ENCODE measurements at places on chromosomes 11 and 22.

- peak; percentile 38 for DNase-seq
Observed at GRCh38 chr11:61797263-61797944, 4.7 kb downstream of the FEN1 start.

GRCh38 chr11:124738713-124739478 is 846 bp upstream of the NRGN start:
- no peak for DNase-seq

DNA sequence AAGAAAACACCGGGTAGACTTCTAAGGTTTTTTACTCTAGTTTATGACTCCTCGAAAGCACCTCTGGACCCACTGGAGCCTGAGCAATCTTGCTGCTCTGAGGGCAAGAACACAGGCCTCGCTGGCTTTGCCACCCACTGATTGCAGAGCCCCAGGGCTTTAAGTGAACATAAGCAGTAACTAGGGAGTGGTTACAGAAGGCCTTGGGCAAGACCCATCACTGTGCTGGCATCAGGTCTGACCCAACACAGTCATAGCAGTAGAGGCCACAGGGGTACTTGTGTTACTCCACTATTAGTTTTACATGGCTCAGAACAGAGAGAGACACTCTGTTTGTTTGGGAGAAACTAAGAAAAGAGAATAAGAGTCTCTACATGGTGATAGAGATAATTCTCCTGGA is 684.5 kb downstream of the FAM181B start:
- DNase-seq = no peak

DNA sequence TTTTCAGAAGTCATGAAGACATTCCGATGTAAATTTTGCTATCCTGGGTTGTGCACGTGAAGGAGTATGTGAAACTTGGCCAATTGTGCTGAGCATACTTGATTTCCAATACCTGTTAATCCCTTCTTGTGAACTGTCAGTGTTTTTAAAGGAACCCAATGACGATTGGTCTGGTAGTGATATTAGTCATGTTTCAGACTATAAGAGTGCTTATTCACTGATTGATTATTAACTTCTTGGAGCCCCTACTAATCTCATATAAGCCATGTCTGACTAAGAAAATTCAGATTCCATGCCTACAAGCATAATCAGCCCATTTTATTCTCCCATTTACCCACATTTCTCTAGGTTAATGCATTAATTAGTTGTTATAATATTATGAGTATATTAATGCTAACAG is 330.8 kb upstream of the MTNR1B start:
- DNase-seq = no peak

- no peak for DNase-seq
Observed at GRCh38 chr11:44885919-44886789, 64.5 kb downstream of the TP53I11 start.

DNA sequence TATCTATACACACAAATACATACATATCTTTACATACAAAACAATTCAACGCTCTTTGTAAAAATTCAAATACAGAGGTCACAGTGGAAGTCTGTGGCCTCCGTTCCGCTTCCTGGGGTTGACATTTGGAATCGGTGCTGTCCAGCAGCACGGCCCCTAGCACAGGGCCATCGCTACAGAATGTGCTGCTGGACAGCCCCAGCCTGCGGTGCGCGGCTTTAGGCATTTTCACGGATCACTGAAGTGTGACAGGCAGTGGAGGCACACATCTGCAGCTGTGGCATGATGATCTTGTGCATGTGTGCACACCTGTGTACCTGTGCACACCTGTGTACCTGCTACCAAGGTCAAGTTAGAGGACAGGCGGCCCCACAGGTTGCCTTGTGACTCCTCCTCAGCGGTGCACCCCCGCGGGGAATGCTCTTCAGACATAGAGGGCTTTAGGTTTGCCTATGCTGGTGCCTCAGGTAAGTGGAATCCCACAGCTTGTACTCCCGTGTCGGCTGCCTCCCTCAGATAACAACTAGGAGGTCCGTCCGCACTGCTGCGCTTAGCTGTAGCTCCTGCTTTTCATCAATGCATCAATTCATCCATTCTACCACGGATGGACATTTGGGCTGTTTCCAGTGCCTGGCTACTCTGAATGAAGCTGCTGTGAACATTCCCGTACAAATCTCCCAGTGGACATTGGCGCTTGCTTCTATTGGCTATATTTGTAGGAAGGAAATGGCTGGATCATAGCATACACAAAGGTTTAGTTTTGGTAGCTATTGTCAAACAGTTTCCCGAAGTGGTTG is 29.9 kb downstream of the GAL start:
- no peak for DNase-seq

GRCh38 chr22:49582181-49582580 is 245.5 kb downstream of the BRD1 start:
- DNase-seq = no peak

- no peak for DNase-seq
Observed at GRCh38 chr11:92050305-92050704, 174.3 kb upstream of the FAT3 start.

DNA sequence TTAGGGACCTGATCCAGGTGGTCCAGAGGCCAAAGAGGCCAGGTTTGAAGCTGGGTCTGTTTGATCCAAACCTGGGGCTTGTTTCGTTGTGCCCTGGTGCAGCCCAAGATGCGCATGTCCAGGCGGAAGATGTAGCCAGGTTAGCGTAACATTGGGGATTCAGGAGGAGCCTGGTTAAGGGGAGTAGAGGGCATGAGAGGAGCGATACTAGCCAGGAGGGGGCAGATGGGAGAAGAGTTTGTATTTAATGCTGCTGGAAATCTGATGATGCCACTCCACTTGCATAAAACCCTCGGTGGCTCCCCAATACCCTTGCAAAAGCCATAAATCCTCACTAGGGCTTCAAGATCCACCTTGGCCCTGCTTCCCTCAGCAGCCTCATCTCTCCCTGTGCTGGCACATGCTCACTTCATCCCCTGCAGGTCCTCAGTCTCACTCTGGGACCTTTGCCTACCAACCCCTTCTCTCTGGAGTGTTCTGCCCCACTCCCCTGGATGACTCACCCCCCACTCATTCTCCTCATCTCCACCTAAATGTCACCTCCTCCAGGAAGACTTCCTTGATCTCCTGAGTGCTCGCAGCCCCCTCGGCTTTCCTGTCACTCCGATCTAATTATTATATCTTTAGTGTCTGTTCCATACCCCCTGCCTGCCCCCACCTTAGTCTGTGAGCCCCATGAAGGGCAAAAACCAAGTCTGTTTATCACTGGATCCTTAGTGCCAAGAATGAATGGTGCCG is 95.9 kb downstream of the MIAT start:
- DNase-seq = no peak

GRCh38 chr11:70463478-70464255 is 65.3 kb downstream of the CTTN start:
- no peak for DNase-seq

- DNase-seq = no peak
Observed at GRCh38 chr11:78192223-78192719, 3.6 kb downstream of the USP35 start.

DNA sequence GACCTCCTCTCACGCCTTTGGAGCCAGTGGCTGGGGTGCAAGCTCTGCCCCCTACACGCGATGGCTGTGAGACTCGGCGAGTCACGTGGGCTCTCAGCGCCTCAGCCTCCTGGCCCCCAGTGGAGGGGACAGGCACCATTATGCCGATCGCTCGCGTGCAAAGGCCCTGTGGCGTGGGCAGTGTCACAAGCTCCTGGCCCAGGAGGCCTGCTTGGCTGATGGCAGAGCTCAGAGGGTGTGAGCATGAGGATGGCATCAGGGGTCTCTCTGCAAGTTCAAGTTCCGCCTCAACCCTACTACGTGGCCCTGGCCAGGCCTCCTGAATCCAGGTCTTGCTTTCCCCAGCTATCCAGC is 90.8 kb upstream of the KCNQ1OT1 start:
- DNase-seq = no peak

GRCh38 chr11:128555606-128556005 is 31.8 kb downstream of the ETS1 start:
- no peak for DNase-seq

DNA sequence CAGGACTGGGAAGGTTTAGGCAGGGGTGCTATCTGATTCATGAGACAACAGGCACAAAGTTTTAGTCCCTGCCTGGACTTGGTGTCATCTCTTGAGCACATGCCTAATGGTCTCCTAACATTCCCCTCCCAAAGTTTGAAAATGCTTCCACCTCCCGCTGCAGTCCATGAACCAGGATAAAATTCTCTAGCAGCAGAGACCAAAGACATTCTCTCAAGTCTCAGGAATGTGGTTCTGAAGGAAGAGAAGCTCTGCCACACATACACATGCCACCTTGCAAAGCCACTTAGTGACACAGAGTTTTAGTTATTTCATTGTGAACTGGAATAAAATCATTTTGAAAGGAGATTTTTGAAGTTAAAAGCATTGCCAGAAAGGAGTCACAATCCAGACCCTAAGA is 15.5 kb downstream of the OR51B6 start:
- no peak for DNase-seq

- no peak for DNase-seq
Observed at GRCh38 chr11:134597452-134597851, 185.4 kb upstream of the B3GAT1 start.

- no peak for DNase-seq
Observed at GRCh38 chr11:115191761-115192160, 312.5 kb downstream of the CADM1 start.

- DNase-seq = no peak
Observed at GRCh38 chr22:38228326-38228872, 26.6 kb downstream of the MAFF start.

DNA sequence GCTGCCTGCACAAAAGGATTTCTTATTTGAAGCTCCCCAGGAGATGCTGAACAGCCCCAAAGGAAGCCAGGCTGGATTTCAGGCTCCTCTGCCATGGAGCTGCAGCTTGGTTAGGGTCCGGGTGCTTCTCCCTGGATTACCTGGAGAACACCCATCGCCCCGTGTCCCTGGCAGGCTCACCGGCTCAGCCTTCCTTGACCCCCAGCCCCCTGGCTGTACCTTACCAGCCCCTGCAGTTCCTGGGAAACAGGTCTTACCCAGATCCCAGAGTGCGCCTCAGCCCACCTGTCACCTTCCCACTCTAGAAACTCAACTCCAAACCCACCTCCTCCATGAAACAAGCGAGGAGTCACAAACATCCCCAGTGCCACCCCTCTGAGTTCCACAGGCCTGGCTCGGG is 45.3 kb upstream of the CD5 start:
- DNase-seq = no peak

DNA sequence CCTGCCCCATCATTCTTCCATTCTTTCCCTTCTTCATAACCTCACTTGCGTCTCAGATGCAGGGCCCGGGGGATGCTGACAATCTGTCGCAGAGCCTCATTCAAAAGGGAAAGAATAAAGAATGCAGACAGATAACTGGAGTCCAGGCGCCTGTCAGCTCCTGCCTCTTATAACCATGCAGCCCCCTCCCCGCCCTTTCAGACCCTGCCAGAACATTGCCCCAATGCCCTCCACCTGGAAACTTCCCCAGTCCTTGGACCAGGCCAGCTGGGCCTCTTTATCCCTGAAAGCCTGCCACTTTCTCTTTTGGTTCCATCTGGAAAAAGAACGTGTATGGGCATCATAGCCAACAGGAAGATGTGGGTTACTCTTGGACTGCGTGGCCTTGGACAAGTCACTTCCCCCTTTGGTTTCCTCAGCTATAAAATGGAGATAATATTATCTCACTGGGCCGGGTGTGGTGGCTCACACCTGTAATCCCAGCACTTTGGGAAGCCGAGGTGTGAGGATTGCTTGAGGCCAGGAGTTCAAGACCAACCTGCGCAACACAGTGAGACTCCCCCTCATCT is 2.1 kb upstream of the TCF20 start:
- no peak for DNase-seq

DNA sequence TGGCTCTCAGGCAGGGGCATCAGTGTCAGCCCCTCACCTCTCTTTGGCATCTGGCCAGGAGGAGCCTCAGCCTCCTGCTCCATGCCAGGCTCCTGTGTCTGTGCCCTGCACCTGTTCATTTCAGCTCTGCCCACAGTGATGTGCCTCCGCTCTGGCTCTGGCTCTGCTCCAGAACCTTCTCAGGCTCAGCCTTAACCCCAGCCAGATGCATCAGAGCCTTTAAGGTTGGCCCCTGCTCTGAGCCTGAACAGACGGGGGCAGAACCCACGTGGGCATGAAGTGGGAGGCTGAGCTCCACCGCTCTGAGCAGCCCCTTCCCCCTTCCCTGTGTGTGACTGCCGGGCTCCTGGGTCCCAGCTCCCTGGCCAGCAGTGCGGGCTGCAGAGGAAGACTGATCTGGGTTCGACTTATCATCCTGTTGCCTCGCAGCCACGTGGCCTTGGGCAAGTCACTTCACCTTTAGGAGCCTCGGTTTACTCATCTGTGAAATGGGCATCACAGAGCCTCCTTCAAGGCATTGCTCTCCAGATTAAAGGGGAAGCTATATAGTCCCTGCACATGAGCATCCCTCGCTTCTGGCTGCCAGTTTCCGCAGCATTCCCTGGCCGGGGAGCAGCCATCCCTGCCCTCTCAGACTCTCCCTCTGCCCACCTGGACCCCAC is 44.7 kb upstream of the RTL6 start:
- DNase-seq = peak; percentile 28

- DNase-seq = no peak
Observed at GRCh38 chr11:133249065-133249464, 283.2 kb downstream of the OPCML start.

- no peak for DNase-seq
Observed at GRCh38 chr11:84549217-84549616, 1077.9 kb downstream of the DLG2 start.

DNA sequence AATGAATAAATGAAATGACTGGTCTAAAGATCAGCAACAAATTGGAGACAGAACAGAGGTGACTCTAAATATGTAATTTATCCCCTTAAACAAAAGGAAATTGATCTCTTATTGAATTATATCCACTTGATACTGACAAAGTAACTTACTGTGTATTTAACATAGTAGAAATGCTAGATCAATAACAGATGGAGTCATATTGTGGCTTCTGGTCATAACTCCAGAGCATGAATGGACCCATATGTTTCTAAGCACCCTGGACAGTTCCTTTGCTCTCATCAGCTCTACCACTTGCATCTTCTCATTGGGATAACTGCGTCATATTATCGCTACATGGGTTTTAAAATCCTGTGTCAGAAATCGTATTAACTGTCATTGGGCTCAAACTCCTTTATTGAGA is 222.3 kb downstream of the ETS1 start:
- no peak for DNase-seq

GRCh38 chr11:130000552-130001176 is 2.0 kb downstream of the PRDM10 start:
- DNase-seq = no peak

DNA sequence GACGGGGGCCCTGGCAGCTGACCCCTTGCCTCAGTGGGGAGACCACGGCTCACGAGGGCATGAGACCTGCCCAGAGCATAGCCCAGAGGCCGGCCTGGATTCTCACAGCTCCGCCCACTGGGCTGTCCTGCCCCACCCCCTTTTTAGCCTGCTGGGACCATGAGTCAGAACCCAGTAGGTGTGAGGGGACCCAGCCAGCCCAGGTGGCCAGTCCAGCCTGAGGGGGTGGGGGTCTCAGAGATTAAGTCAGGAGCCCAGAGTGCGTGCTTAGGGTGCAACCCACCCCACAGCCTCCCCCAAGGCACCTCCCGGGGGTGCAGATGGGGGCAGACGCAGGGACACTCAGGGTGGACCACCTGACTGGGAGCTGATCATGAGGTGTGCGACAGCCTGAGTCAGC is 40.1 kb upstream of the PPARA start:
- no peak for DNase-seq

- no peak for DNase-seq
Observed at GRCh38 chr11:69540118-69541000, 58.9 kb downstream of the LINC01488 start.

- no peak for DNase-seq
Observed at GRCh38 chr22:28252539-28252938, 333.5 kb upstream of the PITPNB start.
